Stimulated activated effector memory CD8-positive, alpha-beta T cell treated with anti-CD3 and anti-CD28 coated beads, Interleukin-12 subunit alpha, Interleukin-12 subunit beta, amount 100 ng/mL, for 72 hours (primary cell): ENCODE measurements at places on chromosomes 2 and 18.

- DNase-seq: no peak
Measured at GRCh38 chr2:84931384-84931821, 25.9 kb downstream of the TMSB10 start.

- DNase-seq: no peak
Measured at GRCh38 chr2:65754219-65754618, 321.8 kb upstream of the SPRED2 start.

DNA sequence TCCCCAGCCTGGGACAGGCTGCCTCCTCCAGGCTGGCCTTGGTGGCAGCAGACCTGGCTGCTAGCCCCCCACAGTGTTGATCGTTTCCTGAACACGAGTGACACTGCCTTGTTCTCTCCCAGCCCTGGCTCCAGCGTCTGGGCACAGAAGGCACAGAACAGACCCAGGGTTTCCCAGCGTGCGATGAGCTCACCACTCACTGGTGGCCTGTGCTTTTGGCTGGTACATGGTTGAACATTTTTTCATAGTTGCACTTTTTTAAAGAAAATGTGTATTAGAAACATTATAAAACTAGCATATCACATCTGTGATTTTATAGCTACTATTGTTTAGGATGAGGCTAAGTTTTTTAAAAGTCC lies 40.9 kb downstream of the SCTR start:
- no peak for DNase-seq

GRCh38 chr2:30145826-30146336 lies 926 bp upstream of the YPEL5 start:
- DNase-seq: no peak

DNA sequence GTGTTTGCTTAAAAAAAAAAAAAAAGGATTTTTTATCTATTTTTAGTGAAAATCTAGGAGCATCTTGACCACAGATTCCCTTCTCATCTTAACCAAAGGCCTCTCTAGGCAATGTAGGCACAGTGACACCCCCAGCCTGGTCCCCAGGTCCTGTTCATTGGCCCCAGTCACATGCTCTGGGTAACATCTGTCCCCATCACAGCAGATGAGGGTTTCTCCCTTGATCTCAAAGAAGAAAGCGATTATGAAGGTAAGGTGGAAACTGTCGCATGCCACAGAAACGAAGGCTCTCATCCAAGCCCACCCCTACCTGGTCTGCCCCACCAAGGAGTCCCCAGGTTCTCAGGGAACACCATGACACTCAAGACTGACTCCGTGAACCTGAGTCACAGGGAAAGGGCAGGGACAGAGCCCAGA lies 4.7 kb downstream of the HS6ST1 start:
- DNase-seq: peak; percentile 1

DNA sequence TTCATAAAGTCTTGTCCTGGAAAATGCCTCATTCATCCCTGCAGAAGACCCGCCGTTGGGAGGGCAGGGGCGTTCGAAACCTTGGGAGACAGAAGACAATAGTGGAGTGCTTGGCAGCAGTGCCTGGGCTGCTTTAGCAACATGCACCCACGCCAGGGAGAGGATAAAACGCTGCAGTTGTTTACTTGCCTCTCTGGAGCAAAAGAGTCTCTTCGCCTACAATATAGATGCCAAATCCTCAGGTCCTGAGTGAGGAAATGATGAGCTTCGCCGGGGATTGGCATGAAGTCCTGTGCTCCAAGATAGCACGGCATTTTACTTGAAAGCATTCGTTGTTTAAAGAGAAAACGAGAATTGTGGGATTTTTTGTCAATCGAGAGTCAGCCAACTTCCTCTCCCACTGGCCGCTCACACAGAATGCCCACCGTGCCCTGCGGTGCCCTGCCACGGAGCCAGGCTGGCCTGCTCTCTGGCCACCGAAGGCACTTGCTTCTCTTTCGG lies 152.5 kb upstream of the POU3F3 start:
- no peak for DNase-seq

- DNase-seq: no peak
Measured at GRCh38 chr18:48766487-48766886, 184.3 kb downstream of the SMAD7 start.

- no peak for DNase-seq
Measured at GRCh38 chr2:73217826-73218225, 3.8 kb downstream of the SMYD5 start.

- no peak for DNase-seq
Measured at GRCh38 chr2:68880213-68880612, 9.0 kb upstream of the BMP10 start.

DNA sequence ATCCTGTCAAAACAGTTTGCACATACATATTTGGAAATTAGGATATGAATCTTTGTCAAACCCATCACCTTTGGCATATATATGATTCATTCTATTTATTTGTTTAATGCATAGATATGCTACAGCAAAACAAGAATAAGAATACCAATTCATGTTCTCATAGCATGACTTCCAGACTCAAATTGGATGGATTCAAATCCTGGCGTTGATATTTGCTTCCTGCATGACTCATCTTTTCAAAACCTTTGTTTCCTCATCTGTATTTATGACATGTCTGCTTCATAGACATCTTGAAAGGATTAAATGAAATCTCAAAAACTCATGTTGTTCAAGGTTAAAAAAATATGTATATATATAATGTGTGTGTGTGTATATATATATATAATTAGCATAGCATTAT lies 261.3 kb downstream of the MBD5 start:
- DNase-seq: no peak

GRCh38 chr2:182920089-182920488 lies 53.7 kb upstream of the FRZB start:
- no peak for DNase-seq

GRCh38 chr2:238162846-238163441 lies 4.2 kb downstream of the ERFE start:
- no peak for DNase-seq

GRCh38 chr2:16285813-16286510 lies 345.6 kb downstream of the MYCN start:
- no peak for DNase-seq

DNA sequence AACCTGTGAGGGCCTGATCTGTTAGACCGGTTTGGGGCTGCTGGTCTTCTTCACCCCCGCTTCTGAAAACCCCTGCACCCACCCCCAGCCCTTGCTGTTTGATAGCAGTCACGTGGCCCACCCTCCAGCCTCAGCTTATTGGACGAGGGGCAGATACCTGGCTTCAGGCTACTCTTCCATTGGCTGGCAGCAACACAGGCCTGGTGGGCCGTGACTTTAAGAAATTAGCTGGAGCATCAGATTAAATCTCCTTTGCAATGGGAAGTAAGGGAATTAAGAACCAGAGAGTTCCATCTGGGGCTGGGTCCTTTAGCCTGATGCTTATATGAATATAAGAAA lies 107.3 kb downstream of the KLHL29 start:
- DNase-seq: no peak
